ENCODE measurements at places on chromosomes 11 and 22. TPM values are rescaled to one million over a fixed set of nuclear protein-coding genes. Genes with fewer than 3 reads are reported as not detected.

Gene MIOX
- polyA plus RNA-seq, result not detected

Gene RCE1
- 50.5 TPM for polyA plus RNA-seq

Gene BMAL1
- 15.3 TPM for polyA plus RNA-seq

Gene MRPL48
- 98.3 TPM for polyA plus RNA-seq

Gene MMP7
- polyA plus RNA-seq, result not detected

Gene MMP20
- not detected for polyA plus RNA-seq

Gene ARHGAP20
- polyA plus RNA-seq, result 1.8 TPM

Gene F2
- 0.94 TPM for polyA plus RNA-seq
